ENCODE measurements at places on chromosomes 2 and 18.

GRCh38 chr2:239354791-239355136 lies 46.1 kb downstream of the HDAC4 start:
- DNase-seq, result no peak

DNA sequence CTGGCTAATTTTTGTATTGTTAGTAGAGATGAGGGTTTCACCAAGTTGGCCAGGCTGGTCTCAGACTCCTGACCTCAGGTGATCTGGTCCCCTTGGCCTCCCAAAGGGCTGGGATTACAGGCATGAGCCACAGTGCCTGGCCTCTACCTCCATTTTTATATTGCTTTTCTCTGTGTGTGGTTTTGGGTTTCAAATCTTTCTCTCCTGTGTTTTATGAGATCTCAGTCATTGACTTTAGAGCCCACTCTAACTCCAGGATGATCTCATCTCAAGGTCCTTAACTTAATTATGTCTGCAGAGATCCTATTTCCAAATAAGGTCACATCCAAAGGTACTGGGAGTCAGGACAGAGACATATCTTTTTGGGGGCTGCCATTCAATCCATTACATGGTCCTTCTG lies 24.7 kb downstream of the ARL4C start:
- DNase-seq, result no peak

- no peak for DNase-seq
These were observed 119.1 kb upstream of the KLF7 start for GRCh38 chr2:207284556-207285472.

- no peak for DNase-seq
These were observed 91.4 kb upstream of the AQP4 start for GRCh38 chr18:26956863-26957262.

DNA sequence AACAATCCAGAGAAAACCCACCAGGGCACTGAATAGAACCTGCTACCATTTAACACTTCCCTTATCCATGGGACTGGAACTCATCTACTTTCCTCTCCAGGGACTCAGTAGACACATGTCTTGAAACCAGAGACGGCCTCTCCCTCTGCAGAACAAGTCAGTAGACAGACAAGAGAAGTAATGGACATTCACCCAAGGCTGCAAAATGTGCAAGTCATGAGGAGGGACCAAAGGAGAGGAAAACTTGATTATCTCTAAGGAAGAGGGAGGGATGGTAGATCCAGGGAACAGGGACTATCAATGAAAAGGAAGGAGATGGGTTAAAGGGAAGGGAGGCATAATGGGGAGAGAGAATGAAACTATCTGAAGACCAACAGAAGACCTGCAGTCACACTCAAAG lies 5.3 kb upstream of the TTC39C start:
- DNase-seq, result no peak

GRCh38 chr2:235419996-235420395 lies 73.8 kb upstream of the AGAP1 start:
- DNase-seq, result no peak

- DNase-seq, result no peak
These were observed 73.0 kb downstream of the CHRNA1 start for GRCh38 chr2:174691201-174691779.

DNA sequence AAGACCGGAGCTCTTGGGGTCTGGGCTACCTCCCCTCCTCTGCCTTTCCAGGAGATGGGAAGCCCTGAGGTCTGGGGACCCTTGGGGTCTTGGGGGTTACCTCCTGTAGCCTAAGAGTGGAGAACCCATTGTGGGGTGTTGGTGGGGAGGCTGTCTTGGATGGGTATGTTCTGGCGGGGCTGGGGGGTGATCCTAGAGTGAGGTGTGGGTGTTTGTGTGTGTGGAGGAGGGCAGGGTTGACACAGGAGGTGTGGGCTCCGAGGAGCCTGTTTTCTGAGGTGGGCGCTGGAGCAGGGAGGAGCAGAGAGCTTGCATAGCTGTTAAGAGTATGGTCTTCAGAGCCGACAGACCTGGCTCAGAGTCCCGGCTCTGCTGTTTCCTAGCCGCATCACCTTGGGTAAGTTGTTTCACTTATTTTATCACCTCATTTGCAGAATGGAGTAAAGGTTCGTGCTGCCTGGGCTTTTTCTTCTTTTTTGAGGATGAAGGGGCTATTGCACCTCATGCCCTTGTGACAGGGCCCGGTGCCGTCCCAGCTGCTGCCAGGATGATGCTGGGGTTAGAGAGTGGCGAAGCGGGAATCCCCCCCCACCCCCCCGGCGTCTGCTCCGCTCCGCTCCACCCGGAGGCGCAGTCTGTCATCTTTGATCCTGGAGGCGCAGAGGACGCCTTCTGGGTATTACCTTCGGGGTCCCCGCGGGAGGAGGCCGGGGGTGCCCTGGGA lies 17.2 kb downstream of the TET3 start:
- DNase-seq, result no peak

GRCh38 chr2:130957915-130958314 lies 121.2 kb downstream of the ARHGEF4 start:
- no peak for DNase-seq

GRCh38 chr2:110853516-110853915 lies 121.1 kb downstream of the ACOXL start:
- DNase-seq, result no peak

DNA sequence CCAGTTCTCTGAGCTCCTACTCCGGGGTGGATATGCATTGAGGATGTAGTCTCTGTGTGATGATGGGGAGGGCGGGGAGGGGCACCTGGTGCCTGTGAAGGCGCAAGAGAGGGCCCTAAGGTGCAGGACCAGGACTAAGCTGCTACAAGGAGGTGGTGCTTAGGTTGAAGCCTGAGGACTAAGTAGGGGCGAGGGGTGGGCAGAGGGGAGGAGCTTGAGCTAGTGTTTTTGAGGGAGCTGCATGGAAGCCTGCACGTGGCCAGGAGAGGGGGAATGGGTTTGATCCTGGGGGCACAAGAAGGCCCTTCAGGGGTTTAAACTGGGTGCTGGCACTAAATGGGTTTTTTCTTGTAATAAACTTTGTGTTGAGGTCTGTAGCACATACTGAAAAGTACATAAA lies 105.0 kb downstream of the UGGT1 start:
- no peak for DNase-seq

GRCh38 chr2:203804070-203804469 lies 63.5 kb upstream of the CTLA4 start:
- no peak for DNase-seq

GRCh38 chr2:169107645-169108044 lies 38.3 kb downstream of the DHRS9 start:
- DNase-seq, result no peak

DNA sequence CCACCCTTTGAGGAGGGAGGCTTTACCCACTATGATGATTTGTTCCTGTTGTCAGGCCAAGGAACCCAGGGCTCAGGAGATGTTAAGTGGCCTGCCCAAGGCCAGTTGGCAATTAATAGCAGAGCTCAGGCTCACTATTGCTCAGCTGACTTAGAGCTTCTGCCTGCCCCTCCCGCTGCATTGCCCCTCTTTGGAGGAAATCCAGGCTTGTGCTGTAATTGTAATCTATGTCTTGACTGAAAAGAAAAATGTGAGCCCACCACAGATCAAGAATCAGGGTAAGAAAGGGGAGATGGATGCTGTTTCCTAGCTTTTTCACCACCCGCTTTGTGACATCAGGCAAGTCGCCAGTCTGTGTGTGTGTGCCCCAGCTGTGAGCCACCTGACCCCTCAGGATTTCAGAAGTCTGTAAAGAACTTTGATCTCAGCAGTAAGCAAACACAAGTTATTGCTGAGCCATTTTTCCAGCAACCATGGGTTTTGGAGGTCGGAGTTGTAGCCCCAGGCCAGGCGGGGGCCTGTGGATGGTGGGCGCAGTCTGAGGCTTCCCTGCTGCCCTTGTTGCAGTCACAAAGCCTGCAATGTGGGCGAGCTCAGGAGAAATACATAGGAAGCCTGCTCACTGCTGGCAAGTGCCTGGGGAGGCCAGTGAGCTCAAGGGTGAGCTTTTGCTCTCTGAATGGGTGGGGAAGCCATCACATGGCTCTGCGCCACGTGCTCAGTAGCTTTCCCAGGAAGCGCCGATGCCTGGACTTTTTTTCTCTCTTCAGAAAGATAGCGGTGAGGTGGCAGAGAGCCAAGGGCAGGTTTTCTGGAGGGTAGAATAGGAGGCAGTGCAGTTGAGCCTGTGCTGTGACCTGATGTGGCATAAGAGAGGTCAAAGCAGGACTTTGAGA lies 6.1 kb downstream of the CABLES1 start:
- no peak for DNase-seq

GRCh38 chr2:51795248-51795888 lies 763.4 kb upstream of the NRXN1 start:
- DNase-seq, result no peak

- DNase-seq, result no peak
These were observed 12.8 kb upstream of the ONECUT2 start for GRCh38 chr18:57422313-57422872.

GRCh38 chr2:30807249-30807648 lies at the start of gene CAPN13:
Gene CAPN13 (minus strand): TSS chr2:30807446. CDS start chr2:30787325, 20,121 bp downstream.
- peak; percentile 19 for DNase-seq

GRCh38 chr2:43819491-43820163 lies 19.0 kb downstream of the ABCG5 start:
- no peak for DNase-seq

GRCh38 chr2:223563462-223563861 lies 38.7 kb downstream of the SCG2 start:
- no peak for DNase-seq

DNA sequence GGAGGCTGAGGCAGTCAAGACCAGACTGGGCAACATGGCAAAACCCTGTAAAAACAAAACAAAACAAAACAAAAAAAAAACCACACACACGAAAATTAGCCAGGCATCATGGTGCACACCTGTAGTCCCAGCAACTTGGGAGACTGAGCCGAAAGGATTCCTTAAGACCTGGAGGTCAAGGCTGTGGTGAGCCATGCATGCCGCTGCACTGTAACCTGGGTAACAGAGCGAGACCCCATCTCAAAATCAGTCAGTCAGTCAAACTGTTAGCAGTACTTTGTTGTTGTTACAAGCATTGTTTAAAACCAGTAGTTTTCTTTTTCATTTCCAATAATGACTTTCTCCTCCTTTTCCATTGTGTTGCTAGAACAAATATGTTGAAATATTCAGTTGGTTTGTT lies 21.7 kb downstream of the EPB41L5 start:
- DNase-seq, result peak; percentile 11

GRCh38 chr2:5697562-5697961 lies 5.4 kb downstream of the SOX11 start:
- DNase-seq, result peak; percentile 49

DNA sequence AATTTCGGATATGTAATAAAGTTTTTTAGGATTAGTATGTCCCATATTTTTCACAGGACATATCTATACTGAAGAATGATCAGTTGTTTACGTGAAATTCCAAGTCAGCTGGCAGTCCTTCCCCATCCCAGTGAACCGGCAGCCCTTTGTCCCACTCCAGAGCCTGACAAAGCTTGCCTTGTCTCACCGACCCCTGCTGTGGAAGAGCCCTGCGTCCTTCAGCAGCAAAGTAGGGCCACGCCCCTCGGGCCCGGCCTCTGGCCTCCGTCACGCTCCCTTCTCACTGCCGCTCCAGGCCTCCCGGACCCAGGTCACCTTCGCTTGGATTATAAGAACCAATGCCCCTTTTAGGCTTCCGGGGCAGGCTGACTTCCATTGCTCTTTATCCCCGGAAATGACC lies 89.8 kb upstream of the TGIF1 start:
- no peak for DNase-seq

- DNase-seq, result no peak
These were observed 359.8 kb downstream of the ALK start for GRCh38 chr2:29561628-29562027.

DNA sequence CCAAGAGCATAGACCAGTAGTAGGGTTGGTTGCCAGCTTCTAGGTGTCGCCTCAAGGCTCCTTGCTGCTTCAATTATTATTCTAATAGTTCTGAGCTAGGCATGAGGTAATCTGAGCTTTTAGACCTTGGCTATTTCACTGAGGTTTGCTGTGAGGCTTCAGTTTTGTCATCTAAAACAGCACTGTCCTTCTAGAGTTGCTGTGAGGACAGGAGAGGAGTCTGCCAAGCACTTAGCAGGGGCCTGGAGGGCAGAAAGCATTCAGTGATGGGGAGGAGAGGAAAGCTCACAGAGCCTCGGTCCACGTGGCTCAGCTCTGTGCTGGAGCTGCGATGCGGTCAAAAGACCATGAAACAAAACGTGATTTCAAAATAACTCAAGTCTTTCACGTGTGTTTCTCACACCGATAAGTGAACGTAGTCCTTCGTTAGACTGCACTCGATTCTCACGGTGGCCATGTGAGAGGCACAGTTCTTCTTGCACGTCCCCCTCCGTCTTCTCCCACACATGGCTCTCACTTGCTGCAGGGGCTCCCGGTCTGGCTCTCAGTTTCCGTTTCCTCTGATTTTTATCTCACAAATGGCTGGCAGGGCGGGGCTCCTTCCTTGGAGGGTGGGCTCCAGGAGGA lies 113.7 kb downstream of the B3GNT2 start:
- DNase-seq, result peak; percentile 64

- DNase-seq, result no peak
These were observed 214.2 kb downstream of the MREG start for GRCh38 chr2:215799194-215799593.

DNA sequence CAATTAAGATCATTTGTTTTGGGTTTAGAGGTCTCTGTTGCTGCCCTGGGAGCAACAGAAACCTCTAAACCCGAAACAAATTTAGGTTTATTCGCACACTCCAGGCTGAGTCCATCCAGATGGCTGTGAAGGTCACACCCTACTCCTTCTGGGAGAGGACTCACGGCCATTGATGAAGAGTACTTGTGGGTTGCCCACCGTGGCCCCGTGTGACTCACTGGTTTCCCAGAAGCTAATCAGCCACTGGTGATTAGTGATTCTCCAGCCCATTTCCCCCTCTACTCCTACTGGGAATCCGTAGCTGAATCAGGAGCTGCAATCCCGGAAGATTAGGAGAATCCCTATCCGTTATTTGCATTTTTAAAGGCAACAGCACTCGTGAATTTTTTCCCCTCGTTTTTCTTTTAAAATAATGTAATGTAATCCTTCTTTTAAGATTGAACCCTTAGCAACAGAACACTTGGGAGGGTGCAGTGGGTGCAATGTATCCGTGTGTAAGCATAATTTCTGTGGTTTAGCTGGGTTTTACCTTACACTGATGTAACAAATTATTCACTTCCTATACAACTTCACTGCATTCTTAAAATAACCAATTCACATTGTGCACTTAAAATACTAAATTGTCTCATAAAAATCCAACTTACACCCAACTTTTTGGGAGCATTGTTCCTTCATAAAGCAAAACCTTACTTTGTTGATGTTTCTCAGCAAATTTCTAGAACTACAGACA lies 27.5 kb upstream of the EPAS1 start:
- DNase-seq, result no peak

GRCh38 chr2:203016716-203017115 lies 2.0 kb downstream of the NBEAL1 start:
- no peak for DNase-seq
